PC-9 (cell line): ENCODE measurements at places on chromosomes 2 and 18. TPM values are rescaled to one million over a fixed set of nuclear protein-coding genes. Genes with fewer than 3 reads are reported as not detected.

Gene IL18RAP
- not detected in 2 replicates for total RNA-seq

Gene CCDC150
- 9.8 and 17.8 TPM in 2 replicates for total RNA-seq

Gene AOX1
- 4.1 and 5.1 TPM in 2 replicates for total RNA-seq

Gene ITPRIPL1
- not detected in 2 replicates for total RNA-seq

Gene CNGA3
- not detected in 2 replicates for total RNA-seq

Gene POTEE
- total RNA-seq, result 0.20 TPM in 1 of 2 replicates, not detected in the other

Gene RAPGEF4
- 0.53 TPM in 1 of 2 replicates, not detected in the other for total RNA-seq

Gene ST6GAL2
- total RNA-seq, result not detected in 2 replicates

Gene ADAM23
- 8.9 and 12.0 TPM in 2 replicates for total RNA-seq

Gene MC5R
- not detected in 2 replicates for total RNA-seq

Gene TXNDC2
- 0.11 TPM in 1 of 2 replicates, not detected in the other for total RNA-seq

Gene SNTG2
- total RNA-seq, result not detected in 2 replicates

Gene TMEM163
- total RNA-seq, result 1.4 and 2.4 TPM in 2 replicates

Gene NDC80
- 71.7 and 89.2 TPM in 2 replicates for total RNA-seq

Gene AGXT
- total RNA-seq, result not detected in 2 replicates

Gene TNS1
- 5.5 and 6.0 TPM in 2 replicates for total RNA-seq

Gene PLEK
- total RNA-seq, result not detected in 2 replicates

Gene CRYGC
- not detected in 2 replicates for total RNA-seq

Gene UGT1A5
- 71.3 and 91.2 TPM in 2 replicates for total RNA-seq

Gene SAG
- total RNA-seq, result not detected in 2 replicates

Gene GAD1
- total RNA-seq, result 3.5 and 4.3 TPM in 2 replicates

Gene DNER
- total RNA-seq, result 0.28 and 0.58 TPM in 2 replicates

Gene SALL3
- total RNA-seq, result not detected in 2 replicates

Gene UGT1A10
- not detected in 2 replicates for total RNA-seq

Gene AQP12B
- total RNA-seq, result not detected in 2 replicates

Gene MREG
- 23.0 and 27.5 TPM in 2 replicates for total RNA-seq

Gene LIMS1
- 58.2 and 61.6 TPM in 2 replicates for total RNA-seq

Gene CUL3
- 155 and 200 TPM in 2 replicates for total RNA-seq

Gene RHOB
- 39.3 and 44.4 TPM in 2 replicates for total RNA-seq

Gene ITPRID2
- 368 and 419 TPM in 2 replicates for total RNA-seq

Gene LMAN1
- total RNA-seq, result 77.3 and 78.3 TPM in 2 replicates
